ENCODE measurements at places on chromosomes 7 and 10.

GRCh38 chr7:73567846-73568685 is 10.3 kb downstream of the TBL2 start:
- DNase-seq = no peak

GRCh38 chr7:99120501-99120900 is 23.4 kb downstream of the SMURF1 start:
- no peak for DNase-seq

GRCh38 chr10:132764108-132764507 is 21.8 kb downstream of the NKX6-2 start:
- DNase-seq = no peak

- no peak for DNase-seq
Measured at GRCh38 chr10:12638103-12638502, 288.8 kb downstream of the CAMK1D start.

- DNase-seq = no peak
Measured at GRCh38 chr10:65843203-65843602, 1082.6 kb upstream of the LRRTM3 start.

- DNase-seq = no peak
Measured at GRCh38 chr10:71487726-71488125, 91.0 kb downstream of the CDH23 start.

GRCh38 chr7:98341106-98341505 is 59.6 kb downstream of the BRI3 start:
- no peak for DNase-seq

Measured in left forelimb (tissue), 1 donor.